ENCODE measurements at places on chromosomes 5 and 9.

GRCh38 chr9:137477778-137478612 is 18.9 kb upstream of the NSMF start:
- no peak for DNase-seq

DNA sequence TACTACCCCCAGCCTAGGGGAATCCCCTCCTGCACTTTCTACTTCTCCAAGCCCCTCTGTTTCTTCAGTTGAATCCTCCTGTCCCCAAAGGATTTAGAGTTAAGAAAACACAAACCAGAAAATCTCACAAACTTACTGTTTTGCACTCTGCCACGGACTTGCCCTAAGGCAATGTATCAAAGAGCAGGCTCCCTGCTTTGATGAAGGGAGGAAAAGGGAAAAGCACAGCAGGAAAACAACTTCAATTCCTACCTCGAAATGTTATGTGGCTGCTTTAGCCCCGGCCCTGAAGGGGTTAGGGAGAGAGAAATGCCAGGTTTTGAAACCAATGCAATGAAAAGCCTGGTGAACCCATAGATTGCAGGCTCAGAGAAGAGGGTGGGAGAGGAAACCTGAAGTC is 254.7 kb downstream of the MAN2A1 start:
- DNase-seq, result no peak

GRCh38 chr9:130947618-130948140 is 8.6 kb upstream of the FIBCD1 start:
- no peak for DNase-seq

GRCh38 chr9:120707170-120707569 is 7.1 kb downstream of the MEGF9 start:
- DNase-seq, result no peak

DNA sequence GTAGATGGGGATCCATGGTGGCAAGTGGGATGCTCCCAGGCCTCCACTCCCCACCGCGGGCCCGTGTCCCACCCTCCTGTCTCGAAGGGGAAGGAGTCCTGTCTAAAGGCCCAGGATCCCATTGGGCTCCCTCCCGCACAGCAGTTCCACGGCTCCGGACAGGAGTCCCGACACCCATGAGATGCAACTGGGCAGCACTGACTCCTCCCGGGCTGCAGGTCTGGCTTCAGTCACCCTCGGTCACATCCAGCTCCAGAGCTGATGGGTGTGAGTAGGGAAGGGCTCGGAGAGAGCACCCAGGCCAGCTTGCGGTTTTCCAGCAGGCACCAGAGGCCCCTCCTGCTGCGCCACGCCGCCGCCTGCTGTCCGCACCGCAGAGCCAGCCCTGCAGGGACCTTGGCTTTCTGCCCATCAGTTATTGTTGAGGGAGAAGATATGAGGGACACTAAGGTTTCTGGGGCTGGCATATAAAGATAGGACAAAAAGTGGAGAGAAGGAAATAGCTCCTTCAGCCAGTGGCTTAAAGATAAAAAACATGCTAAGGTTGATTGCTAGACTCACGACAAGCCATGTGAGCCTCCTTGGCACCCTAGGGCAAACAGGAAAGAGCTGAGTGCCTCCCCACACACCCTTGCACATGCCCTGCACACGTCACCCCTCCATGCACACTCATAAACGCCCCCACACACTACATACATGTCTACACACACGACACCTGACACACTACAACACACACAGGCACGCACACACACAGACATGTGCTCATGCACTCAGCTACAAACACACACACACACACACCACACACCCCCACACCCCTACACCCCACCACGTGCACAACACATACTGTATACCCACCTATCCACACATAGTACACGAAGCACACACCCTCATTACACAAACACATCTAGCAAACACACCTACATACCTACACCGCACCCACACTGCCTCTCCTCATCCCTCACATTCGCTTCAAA is 79.0 kb downstream of the AK8 start:
- no peak for DNase-seq

- no peak for DNase-seq
Observed at GRCh38 chr5:177489119-177489716, 8.2 kb downstream of the PDLIM7 start.

GRCh38 chr9:117491491-117491890 is 76.6 kb upstream of the ASTN2 start:
- no peak for DNase-seq

- no peak for DNase-seq
Observed at GRCh38 chr9:100104314-100104713, 5.3 kb downstream of the INVS start.

DNA sequence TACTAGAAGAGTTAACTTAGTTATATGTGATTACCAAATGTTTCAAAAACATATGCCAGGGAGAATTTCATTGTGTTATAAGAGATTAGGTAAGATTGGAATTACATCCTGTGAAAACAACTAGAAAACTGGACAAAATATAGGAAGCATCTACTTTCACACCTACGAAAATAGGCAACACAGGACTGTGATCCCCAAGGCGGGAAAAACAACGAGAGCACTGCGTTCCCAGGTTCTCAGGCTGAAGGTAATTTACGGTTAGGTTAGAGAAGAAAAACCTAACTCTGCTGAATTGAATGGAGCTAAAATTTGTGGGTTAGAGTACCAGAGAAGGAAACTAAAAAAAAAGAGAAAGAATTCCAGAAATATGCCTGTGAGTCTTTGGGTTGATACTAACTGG is 28.4 kb downstream of the ACOT12 start:
- DNase-seq, result no peak

DNA sequence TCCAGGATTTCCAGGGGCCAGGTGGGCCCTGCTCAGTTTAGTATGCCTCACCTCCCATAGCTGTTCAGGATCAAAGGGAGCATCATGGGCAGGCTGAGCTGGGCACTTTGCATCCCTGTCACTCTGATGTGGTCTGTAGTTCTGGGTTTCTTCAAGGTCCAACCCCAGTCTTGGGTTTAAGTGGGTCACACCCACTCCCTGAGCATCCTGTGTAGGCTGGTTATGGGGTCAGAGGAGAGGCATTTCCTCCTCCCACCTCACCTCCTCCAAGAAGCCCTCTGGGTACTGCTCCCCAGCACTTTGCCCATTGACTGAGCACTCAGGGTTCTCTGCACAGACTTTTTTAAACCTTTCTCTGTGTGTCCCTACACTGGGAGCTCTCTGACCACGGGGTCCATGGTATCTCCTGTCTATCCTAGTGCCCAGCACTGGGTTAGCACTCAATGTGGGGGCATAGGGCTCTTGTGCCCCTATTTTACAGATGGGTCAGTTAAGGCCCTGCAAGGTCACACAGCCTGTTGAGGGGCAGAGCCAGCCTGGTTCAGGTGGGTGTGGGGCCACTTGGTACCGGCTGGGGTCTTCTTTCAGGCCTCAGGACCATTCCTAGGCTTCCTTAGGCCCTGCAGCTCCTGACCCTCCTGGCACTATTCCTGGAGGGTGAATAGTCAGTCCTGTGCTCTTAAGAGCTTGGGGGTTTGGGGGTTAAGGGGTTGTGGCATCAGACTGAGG is 19.0 kb downstream of the CXXC5 start:
- no peak for DNase-seq

GRCh38 chr9:35609001-35609819 is 4.1 kb downstream of the TESK1 start:
- no peak for DNase-seq

GRCh38 chr5:149324641-149325040 is 20.7 kb upstream of the GRPEL2 start:
- no peak for DNase-seq

- no peak for DNase-seq
Observed at GRCh38 chr9:5453004-5453403, 2.7 kb downstream of the CD274 start.

DNA sequence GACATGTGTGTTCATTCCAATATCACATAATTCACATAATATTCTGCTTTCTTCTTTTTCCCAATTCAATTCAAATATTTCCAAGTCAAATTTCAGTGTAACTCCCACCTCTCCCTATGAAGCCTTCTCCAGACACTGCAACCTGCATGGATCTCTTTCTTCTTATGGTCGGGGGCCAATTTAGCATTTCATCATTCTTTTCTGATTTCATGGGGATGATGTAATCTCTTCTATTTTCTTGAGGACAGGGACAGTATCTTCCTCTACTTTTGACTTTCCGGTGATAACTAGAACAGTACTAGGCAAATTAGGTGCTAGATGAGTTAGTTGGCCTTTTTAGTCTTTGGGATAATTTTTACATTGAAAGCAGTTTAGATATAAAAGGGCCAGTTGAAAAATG is 92.7 kb downstream of the CARTPT start:
- no peak for DNase-seq

DNA sequence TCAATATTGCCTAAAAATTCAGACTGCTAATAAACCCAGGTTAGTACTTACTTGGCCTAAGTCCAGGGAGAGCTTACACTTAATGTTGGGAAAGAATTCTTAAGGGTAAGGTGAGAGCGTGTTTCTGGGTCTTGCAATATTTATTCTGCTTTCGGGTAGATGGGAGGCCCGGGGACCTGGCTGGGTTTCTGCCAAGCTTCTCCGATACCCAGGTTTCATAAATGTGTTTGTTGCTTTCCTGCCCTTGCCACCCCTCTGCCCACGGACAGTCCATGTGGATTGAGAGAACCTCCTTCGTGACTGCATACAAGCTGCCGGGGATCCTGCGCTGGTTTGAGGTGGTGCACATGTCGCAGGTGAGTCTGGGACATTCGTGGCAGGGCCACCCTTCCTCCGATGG is 48.4 kb upstream of the FOXI1 start:
- DNase-seq, result no peak

GRCh38 chr9:112665347-112665746 is 52.6 kb downstream of the INIP start:
- DNase-seq, result no peak

DNA sequence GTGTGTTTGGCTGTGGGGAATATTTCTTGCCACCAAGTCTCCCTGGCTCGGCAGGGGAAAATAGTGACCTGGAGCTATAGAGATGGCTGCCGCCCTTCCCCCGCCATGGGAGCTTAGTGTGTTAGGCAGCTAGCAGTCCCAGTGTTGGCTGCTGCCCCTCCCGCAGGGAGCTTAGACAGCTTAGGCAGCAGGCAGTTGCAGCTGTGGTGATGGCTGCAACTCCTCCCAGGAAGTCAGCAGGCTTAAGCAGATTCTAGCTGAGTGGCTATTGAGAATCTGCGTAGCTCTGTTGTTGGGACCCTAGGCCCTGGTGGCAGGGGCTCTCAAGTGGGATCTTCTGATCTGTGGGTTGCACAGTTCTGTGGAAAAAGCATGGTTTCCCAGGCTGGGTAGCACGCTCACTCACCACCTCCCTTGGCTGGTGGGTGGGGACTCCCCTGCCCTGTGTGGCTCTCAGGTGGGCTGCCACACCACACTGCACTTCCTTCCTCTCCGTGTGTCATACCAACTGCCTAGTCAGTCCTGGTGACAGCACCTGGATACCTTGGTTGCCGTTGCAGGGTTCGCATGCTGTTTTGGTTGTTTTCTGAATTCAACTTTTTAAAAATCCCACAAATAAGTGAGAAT is 9.3 kb downstream of the OR1N2 start:
- DNase-seq, result no peak

- no peak for DNase-seq
Observed at GRCh38 chr9:28120626-28121025, 547.3 kb upstream of the C9orf72 start.

GRCh38 chr9:91765296-91765695 is 184.7 kb downstream of the ROR2 start:
- no peak for DNase-seq

DNA sequence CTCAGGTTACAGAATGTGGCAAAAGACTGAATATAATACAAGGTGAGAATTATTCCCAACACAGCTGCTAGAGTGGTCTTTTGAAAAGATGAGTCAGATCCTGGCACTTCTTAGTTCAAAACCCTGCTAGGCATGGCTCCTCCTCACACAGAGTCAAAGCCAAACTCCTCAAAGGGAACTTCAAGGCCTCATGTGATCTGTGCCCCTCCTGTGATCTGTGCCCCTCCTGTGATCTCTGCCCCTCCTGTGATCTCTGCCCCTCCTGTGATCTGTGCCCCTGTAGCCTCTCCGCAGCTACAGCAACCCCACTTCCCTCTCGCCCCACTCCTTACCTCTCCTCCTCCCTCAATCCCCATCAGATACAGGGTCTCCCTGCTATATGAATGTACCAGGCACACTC is 525.5 kb upstream of the CCNG1 start:
- DNase-seq, result no peak

GRCh38 chr9:72537671-72538070 is 16.3 kb downstream of the TMC1 start:
- DNase-seq, result no peak

DNA sequence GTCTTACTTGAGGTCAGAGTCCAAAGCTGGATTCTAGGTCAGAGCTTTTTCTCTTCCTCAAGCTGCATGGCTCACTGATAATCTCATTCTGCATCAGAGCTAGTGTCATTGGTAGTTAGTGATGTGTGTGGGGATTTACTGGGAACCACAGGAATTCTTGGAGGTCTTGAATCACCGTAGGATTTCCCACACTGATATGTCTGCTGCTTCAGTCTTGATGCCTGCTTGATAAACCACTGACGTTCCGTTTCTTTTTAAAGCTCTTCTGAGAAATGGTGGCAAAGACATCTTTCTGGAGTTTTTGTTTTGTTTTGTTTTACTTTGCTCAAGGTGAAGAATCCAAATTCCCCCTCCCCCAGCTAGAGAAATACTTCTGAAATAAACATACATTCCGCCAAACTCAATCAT is 1.2 kb upstream of the GARIN3 start:
- DNase-seq, result no peak

DNA sequence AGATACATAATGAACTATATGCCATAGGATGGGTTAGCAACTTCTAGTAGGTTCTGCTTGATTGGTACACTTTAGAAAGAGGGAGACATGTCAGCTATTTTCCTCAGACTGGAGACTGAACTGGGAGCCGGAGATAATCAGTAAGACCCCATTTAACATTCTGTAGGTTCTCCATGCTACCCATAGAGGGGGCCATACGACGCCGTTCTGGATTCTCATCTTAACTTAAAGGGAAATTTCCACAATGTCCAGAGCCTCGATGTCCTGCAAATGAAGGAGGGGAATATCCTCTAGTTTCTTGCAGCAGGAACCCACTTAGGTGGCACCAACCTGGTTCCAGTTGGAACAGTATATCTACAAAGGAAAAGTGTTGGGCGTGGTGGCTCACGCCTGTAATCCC is 22.3 kb upstream of the NPM1 start:
- no peak for DNase-seq

- DNase-seq, result no peak
Observed at GRCh38 chr5:170312666-170313065, 15.1 kb upstream of the LCP2 start.

DNA sequence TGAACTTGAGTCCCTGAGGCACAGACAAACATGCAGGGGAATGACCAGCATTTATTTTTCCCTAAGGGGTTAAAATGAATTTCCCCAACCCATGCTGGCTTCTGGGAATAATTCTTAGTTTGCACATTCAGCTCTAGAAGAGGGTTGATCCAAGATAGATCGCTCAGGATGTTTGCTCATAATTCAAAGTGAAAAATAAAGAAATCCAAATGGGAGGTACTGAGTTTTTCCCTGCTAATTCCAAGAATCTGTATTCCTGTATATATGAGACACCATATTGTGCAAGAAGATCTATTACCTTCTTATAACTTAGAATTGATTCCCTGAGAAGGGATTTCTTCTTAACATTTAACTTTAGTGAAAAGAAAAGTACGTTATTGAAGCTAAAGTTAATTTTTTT is 96.2 kb downstream of the VCAN start:
- DNase-seq, result no peak
